ENCODE measurements at places on chromosomes 3 and 15.
A peak's percentile ranks its signal among the peaks of the same experiment; 100 is the strongest.

DNA sequence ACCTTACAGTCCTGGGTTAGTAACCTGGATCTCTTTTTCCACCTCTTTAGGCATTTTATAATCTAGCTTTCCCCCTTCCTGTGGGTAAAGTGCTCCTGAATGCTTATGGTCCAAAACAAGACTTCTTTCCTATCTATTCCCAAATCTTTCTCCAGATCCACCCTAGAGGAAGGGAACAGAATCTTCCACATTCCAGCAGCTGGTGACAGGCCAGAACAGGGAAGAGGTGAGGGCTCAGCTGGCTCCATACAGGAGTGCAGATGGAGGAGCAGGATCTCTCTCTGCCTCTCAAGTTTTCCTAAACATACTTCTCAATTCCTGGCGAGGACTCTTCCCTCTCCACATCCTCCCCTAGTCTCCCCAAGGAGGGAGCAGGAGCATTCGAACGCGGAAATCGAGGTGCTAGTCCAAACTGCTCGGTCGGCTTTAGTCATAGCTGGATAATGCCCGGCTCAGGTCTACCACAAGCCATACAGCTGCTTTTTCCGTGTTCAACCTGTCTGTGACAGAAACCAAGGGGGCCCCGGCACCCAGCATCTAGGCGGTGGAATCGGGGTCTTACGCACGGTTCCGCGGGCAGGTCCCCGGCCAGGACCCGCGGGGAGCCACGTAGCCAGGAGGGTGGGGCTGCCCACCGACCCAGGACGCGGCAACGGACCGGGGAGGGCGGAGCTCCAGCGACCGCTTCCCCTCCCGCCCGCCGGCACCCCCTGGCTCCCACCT lies 4.0 kb downstream of the RASSF1 start:
- no peak for DNase-seq

DNA sequence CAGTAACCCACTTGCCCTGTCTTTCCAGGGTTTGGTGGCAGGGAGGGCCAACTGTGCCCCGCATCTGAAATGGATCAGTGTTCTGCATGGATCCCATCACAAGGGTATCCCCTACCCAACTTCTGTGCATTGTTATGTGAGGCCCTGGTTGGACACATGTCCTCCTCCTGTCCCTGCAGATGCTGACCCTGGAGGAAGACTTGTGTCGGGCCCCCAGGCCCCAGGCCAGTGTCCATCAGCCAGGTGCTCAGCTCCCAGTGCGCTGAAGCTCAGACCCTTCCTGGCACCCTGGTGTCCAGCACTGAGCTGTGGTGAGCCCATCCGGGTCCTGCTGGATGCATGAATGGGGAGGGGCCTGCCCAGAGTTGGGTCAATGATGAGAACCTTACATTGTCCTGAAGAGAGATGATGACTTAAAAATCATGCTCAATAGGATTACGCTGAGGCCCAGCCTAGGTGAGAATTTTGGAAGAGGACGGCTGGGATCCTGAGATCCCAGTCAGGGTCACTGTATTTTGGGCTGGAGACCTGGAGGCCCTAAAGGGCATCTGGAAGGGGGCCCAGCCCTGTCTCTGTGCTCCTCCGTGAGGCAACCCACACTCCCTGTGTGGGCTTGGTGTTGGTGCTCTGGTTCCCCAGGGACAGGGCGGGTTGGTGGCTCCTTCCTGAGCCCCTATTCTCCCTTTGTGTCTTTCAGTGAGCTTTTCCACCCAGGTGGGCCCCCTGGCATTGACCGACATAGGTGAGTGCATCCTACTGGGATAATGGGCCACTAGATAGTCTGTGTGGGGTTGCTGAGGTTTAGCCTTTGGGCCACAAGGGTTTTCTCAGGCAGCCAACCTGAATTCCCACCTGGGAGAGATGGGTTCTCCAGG lies 199.1 kb downstream of the UBE3A start:
- no peak for DNase-seq

- DNase-seq, result no peak
Observed at GRCh38 chr3:189941679-189942078, 179.0 kb downstream of the P3H2 start.

GRCh38 chr15:70078578-70079417 lies 18.9 kb downstream of the TLE3 start:
- DNase-seq, result no peak

GRCh38 chr15:27846722-27847395 lies 252.3 kb downstream of the OCA2 start:
- DNase-seq, result no peak

DNA sequence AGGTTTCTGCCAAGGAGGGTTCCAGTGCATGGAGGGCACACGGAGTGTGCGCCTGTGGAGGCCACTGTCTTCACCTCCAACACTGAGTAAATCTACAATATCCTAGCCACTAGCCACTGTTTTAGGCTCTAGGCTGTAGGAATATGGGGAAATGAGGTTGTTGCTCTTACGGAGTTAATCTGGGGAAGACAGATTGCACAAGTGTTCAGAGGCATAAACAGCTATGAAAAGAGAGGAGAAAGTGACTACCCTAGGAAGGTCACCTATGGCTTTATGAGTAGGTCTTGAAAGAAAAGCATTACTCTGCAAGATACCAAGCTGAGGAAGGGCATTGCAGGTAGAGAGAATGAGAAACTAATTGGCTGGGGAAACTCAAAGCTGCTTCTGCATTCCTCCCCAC lies 85.7 kb downstream of the CYP19A1 start:
- DNase-seq, result no peak

GRCh38 chr3:174266476-174266875 lies 592.7 kb upstream of the NAALADL2 start:
- no peak for DNase-seq

GRCh38 chr15:45603881-45604280 lies 16.7 kb downstream of the BLOC1S6 start:
- DNase-seq, result no peak

DNA sequence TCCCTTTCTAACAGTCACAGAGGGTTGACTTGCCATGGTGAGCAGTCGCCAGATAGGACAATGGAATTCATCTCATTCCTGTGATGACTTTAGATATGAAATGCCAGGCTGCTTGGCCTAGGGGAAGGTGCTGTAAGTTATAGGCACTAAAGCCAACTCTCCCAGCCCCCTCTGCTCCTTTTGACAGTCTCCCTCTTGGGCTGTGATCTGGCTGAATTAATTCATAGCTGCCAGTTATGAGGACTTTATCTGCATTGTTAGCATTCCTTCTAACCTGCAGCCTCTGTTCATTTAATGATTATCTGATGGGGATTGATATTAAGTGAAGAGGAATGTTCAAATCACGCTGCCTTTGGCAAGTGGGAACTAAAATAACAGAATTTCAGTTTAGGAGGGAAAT lies 427.1 kb upstream of the RASGRP1 start:
- DNase-seq, result no peak

GRCh38 chr3:83928391-83928790 lies 1030.4 kb upstream of the CADM2 start:
- DNase-seq, result no peak

GRCh38 chr3:50486219-50486888 lies 17.1 kb downstream of the CACNA2D2 start:
- DNase-seq, result no peak

DNA sequence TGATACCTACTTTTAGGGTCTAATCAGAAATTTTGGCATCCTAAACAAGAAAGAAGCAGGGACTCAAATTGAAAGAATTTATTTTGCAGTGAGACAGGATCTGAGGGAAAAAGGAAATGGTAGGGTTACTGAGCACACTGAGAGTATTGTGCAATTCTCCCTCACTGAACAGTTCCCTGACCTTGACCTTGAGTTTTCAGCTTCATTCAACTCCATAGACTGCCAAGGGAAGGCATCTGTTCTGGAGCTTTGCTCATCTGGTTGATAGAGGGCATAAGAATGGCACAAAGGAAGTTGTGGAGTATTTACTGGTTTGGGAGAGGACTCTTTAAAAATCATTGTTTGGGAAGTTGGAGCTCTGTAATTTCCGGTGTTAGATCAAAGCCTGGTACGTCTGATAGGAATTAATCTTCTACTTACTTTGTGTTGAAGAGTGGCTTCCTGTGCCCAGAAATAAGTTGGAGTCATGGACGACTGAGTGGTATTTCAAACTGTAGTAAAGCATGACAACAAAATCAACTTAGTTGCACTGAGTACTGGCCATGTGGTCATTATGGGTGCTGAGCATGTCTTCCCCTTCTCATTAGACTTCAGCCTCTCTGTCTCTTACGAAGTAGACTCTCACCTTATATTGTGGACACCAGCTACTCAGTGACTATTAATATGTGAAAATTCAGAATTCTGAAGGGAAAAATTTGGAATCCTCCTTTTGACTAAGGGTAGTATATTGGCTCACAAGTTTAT lies 40.8 kb downstream of the CLDN1 start:
- DNase-seq, result no peak

GRCh38 chr3:174441588-174442301 lies 417.4 kb upstream of the NAALADL2 start:
- DNase-seq, result no peak

GRCh38 chr3:108153451-108153981 lies 62.7 kb upstream of the CD47 start:
- DNase-seq, result no peak

GRCh38 chr15:96947296-96948229 lies 617.1 kb downstream of the NR2F2 start:
- peak; percentile 69 for DNase-seq

DNA sequence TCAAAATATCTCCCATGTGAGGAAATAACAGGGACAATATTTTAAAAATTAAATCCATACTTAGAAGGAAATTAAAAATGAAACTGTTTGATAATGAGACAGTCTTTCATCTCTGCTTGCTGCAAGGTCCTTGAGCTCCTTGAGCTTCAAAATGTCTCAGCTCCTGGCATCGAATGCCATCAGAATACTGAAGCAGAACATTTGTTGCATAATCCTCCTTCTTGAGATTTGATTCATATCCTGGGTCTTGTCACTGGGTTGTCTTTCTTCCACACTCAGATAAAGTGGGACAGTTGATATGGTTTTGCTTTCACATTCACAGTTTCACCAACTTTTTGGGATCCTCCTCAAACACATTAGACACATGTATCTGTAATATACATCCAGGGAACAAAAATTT lies 27.8 kb downstream of the COL8A1 start:
- no peak for DNase-seq

- no peak for DNase-seq
Observed at GRCh38 chr3:138578141-138578540, 15.9 kb downstream of the CEP70 start.

DNA sequence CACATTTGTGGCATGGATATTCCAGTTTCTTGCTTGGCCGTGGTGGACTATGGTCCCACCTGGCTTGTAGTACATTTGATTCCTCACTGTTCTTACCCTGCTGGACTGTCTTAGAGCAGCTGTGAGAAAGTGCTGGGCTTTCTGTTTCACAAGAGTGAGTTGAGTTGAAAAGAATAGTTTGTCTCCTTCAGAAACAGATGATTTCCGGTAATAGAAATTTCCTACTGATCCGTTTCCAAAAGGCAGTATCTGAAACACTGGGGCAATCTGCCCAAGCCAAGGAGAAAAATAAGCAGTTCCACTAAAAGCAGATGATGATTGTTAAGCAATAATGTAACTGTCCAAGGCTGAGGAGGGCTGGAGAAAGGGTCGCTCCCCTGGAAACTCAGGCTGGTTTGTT lies 96.0 kb downstream of the SUCLG2 start:
- DNase-seq, result no peak

DNA sequence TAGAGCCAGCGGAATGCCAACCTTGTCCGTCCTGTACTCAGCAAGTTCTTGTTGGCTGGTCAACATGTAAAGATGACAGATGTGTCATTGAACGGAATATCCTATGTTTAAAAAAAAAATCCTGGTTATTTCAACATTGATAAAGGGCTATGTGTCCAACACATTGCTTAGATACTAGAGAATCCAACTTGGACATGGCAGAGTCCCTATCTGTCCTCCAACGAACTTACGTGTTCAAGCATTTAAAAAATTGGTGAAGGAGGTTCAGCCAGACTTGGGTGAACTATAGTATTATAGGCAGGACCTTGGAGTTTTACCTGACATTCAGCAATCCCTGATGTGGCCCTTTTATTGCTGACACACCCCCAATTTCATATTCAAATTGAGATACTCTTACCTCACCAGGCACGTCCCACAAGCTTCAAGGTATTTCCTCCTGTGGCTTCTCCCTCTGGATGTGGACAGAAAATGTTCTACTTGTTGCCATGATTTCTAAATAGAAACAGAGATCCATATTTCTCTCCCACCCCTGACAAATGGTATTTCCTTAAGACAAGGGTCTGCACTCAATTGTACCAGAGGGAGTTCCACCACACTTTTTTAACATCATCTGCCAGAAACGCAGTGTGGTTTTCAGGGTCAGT lies 207.7 kb upstream of the TPM1 start:
- DNase-seq, result no peak

GRCh38 chr15:71079208-71080044 lies 35.8 kb upstream of the THSD4 start:
- no peak for DNase-seq

GRCh38 chr15:71662306-71662705 lies 148.0 kb upstream of the NR2E3 start:
- DNase-seq, result no peak

DNA sequence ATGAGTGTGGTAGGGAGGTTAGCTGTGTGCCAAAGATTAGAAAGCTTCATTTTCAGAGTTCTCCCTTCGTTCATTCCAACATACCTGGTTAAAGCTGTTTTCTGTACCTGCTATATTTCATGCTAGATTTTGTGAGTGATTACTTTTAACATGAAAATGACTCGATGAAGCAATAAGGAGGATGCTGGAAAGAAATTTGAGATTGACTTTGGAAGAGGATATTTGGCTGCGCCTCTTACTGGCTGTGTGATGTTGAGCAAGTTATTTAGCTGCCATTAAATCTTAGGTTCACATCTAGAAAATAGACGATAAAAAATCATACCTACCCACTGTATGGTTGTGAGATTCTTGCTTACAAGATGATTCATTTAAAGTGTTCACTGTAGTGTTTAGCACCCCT lies 288.7 kb downstream of the ZIC4 start:
- no peak for DNase-seq

DNA sequence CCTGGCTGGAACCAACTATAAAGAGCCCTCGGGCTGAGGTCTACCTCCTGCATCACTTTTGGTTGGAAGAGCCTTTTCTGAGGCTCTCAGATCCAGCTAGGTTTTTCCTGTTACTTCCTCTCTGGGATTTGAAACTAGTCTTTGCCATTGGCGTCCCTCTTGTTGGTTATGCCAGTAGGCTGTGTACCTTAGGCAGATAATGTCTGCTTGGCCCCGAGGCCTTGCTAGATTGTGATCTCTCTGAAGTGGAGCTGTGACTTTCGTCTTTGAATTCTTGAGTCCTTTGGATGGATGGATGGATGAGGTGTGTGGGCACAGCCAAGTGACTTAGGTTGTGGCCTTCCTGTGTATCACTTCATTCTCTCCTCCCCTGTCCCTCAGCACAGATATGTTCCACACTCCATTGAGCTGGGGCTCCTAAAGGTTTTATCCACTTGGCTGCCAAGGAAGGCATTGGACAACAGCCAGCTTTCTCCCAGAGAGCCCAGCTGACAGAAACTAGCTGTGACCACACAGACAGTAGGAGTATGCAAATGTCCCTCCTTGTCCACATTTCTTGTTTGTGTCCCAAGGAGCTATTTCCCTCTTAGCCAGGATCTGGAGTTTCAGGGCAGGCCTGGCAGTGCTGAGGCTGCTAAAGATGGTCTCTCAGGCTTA lies 7.9 kb upstream of the DNAJC17 start:
- no peak for DNase-seq

GRCh38 chr3:100603469-100603868 lies 5.9 kb upstream of the ADGRG7 start:
- DNase-seq, result no peak

Data from nephron progenitor cell (in vitro differentiated cells).